Suppressor macrophage (primary cell): ENCODE measurements at places on chromosomes 7 and 10.

- DNase-seq: no peak
Observed at GRCh38 chr7:91942312-91942711, 1.6 kb downstream of the AKAP9 start.

- DNase-seq: no peak
Observed at GRCh38 chr10:99537086-99537988, 4.6 kb downstream of the NKX2-3 start.

DNA sequence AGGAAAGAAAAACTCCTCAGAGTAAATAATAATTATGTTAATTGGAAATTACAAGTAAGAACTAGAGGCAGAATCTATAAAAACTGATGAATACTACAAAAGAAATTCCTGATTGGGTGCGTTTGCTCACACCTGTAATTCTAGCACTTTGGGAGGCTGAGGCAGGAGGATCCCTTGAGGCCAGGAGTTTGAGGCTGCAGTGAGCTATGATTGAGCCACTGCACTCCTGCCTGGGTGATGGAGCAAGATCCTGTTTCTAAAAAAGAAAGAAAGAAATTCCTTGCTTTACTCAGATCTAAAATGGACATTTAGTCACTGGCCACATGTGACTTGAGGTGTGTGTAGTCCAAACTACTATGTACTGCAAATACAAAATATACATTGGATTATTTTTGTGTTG is 42.0 kb downstream of the MCU start:
- no peak for DNase-seq

DNA sequence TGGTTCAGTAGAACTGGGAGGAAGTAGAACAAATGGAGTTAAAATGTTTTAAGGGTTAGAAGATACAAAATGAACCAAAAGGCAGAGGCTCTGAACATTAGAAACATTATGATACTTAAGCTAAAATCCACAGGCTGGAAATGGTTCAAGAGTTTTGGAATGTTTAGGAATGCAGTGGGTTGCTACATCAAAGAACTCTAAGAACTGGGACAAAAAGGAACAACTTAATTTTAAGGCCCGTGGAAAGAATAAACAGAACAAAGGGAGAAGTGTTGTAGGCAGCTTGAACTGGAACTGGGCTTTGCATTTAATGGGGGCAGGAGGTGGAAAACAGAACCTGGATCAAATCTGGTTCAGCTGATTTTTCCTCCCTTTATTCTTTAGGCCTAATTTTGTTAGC is 3.5 kb upstream of the C7orf25 start:
- DNase-seq: no peak

- no peak for DNase-seq
Observed at GRCh38 chr7:158821171-158822031, 7.9 kb downstream of the ESYT2 start.

- DNase-seq: no peak
Observed at GRCh38 chr7:132066761-132067171, 509.5 kb downstream of the PLXNA4 start.

DNA sequence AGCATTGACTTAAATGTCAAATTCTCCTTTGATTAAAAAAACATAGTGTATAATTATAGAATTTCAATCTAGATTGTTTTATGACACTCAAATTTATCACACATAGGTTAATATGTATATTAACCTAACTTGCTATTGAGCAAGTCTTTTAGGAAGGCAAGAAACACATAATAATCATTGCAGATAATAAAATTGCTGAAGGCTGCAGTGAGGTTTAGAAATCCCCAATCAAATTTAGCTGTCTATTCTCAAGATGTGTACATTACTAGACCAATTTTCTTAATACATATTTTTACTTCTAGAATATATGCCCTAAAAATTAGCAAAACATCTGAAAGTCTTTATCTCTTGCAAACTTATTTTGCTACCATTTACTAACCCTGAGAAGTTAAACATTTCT is 34.9 kb upstream of the SEMA3D start:
- no peak for DNase-seq

- no peak for DNase-seq
Observed at GRCh38 chr10:131072651-131073468, 238.7 kb downstream of the TCERG1L start.

DNA sequence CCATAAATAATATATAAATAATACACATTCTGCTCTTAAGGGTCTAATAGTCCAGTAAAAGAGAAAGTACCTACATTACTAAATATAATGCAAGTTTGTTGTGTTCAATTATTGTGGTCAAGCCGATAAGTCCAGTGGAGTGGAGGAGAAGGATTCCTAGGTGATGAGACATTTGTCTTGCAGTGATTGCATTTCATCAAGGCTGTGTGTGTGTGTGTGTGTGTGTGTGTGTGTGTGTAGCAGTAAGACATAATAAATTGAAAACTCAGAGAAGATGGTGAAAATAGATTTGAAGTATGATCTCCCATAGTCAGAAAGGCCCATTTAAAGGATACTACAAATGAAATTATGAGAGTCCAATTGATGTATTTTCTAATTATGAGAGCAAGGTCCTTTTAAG is 192.5 kb upstream of the SEMA3C start:
- no peak for DNase-seq

- no peak for DNase-seq
Observed at GRCh38 chr7:33775790-33776189, 129.5 kb upstream of the BMPER start.

GRCh38 chr7:17022920-17023319 is 141.1 kb upstream of the AGR3 start:
- DNase-seq: no peak

GRCh38 chr7:153193144-153193595 is 433.6 kb downstream of the ACTR3B start:
- peak; percentile 3 for DNase-seq

DNA sequence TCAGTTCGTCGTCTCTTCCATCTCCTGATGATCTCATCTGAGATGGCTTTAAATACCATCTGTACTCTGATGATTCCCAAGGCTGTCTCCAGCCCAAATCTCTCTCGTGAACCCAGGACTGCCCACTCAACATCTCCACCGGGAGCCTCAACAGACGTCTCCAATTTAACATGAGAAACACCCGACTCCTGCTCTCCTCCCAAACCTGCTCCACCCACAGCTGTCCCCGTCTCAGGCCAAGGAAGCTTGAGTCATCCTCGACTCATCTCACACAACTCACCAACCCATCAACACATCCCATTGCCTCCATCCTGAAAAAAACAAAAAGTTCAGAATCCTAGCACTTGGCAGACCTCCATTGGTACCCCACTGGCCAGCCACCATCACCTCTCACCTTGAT is 29.7 kb upstream of the CALN1 start:
- no peak for DNase-seq
